ENCODE measurements at places on chromosomes 5 and 9. TPM values are rescaled to one million over a fixed set of nuclear protein-coding genes. Genes with fewer than 3 reads are reported as not detected.

The C5orf52 gene
- not detected for total RNA-seq

The NSMF gene
- 131 TPM for total RNA-seq

DNA sequence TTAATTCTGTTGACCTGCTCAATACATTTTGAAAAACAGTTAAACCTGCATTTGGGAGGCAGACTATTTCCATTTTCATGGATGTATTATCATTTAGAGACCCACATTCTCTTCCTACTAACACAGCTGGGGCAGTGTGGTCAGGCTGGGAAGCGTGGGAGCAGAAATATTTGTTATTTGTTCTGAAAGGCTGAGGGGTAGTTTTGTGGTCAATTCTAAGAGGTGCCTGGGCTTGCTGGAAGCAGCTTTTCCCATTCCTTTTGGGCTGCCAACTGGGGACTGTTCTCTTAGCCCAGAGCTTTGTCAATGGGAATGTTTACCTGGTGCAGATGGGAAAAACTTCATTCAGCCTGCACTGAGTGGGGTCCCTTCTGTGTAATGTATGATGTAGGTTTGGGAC is 171.4 kb upstream of the DAP start:
- H3K4me1 ChIP-seq, result peaks cover 42% of the 10 kb centered on the region
- peaks cover 7% of the 10 kb centered on the region for H3K36me3 ChIP-seq
- peak overlapping the region; percentile 6 for H3K4me3 ChIP-seq
- DNase-seq, result no peak
- no peaks in the 10 kb centered on the region for H3K27me3 ChIP-seq

DNA sequence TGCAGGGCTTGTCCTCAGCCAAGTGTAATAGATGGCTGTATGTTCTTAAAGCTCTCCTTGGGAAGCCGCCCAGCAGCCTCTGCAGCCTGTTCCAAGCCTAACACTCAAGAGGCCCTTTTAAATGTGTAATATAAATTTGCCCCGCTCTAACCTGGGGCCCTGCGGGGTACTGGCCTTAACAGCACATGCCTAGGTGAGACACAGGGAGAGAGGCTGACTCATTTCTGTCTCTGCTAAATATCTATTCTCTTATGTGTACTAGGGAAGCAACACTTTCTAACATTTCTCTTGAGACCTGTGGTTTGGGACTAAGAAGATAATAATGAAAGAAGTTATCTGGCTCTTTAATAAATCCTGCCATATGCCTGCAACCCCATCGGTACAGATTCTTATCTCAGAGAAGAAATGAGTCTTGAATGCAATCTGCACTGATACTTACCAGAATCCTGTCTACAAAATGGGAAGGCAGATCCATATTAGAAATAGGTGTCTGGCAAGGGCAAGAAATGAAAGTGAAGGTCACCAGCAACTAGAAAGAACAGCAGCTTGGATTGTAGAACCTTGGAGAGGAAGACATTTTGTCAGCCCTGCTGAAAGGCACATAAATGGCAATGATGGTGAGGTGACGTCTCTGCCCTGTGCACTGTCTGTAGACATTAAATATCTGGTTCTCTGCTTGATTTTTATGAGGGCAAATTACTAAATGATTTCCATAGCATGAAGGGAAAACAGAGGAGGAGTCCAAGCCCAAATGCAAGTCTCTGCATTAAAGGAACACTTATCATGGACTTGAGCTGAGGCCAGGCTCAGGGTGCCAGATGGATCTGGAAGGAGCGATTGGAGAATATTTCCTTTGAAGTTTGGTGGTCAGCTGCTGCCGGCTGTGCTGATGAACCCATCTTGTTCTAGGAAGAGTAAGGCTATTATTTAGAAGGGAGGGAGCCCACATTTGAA is 14.5 kb upstream of the TGFBI start:
- H3K27me3 ChIP-seq, result no peaks in the 10 kb centered on the region
- DNase-seq, result no peak
- no peaks in the 10 kb centered on the region for H3K36me3 ChIP-seq
- H3K4me3 ChIP-seq, result no peak overlapping the region

DNA sequence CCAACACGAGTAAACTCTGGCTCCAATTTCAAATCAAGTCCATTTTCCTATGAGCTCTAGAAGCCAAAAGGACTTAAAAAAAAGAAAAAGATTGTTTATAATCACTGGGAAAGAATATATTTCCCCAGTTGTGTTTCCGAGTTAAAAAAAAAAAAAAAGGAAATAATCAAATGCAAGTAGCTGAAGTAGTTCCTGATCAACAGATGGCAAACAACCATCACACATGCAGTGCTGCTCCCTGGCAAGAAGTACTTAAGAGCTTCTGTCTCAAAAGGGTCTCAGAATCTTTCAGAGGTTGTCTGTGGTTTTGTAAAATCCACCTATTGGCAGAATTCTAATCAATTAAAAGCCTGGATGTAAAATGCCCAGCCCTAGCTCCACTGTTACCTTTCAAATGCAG is 387.9 kb downstream of the RAB3C start:
- H3K4me1 ChIP-seq, result peaks cover 17% of the 10 kb centered on the region
- no peaks in the 10 kb centered on the region for H3K36me3 ChIP-seq
- H3K27me3 ChIP-seq, result no peaks in the 10 kb centered on the region
- no peak for DNase-seq

DNA sequence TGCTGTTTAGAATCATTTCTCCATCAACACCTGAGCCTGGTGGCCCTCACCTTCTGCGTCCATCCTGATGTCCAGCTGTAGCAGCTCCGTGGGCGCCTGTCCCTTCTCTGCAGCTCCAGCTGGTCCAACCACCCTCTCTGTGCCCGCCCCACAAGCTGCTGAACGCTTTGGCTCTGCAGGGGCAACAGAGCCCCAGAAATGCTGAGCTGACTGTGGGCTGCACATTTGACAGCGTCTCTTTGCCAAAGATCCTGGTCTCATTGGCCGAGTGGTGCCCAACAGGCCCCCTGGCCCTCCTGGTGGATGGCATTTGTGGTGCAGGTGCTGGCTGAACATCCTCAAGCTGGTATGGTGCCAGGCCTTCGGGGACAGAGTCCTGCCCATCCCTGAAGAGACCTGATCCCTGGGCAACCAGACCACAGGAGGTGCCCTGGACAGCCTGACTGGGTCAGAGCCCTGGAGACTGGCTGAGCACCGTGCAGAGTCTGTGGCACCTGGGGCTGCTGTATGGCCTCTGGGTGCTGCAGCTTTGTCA is 25.3 kb upstream of the CEP72 start:
- H3K27ac ChIP-seq, result no peak overlapping the region
- peaks cover 10% of the 10 kb centered on the region for H3K36me3 ChIP-seq
- DNase-seq, result no peak

The TMEM232 gene
- 5.3 TPM for total RNA-seq

DNA sequence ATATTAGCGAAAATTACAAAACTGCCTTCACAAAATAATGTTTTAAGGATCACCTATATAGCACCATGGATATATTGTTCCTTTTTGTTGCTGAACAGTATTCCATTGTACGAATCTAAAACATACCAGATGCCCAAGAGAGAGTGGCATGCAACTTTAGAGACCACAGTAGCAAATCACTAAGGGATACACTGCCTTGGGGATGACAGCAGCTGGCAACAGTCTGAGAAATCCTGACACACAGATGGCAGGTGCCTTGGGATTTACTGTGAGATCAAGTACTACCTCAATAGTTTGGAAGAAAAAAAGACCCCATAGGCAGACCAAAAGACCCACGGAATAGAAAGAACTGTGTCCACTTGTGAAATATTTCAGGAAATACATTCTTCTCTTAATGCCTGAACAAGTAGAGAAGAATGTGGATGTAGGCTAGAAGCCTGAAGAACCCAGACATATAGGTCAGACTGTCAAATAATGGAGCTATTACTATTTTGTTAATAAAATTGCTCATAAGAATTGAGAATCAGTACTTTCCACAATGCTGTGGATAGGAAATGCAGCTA is 53.4 kb downstream of the PLPP1 start:
- peak overlapping the region; percentile 39 for H3K4me3 ChIP-seq
- H3K4me1 ChIP-seq, result peaks cover 33% of the 10 kb centered on the region
- peak overlapping the region; percentile 75 for H3K27ac ChIP-seq
- no peaks in the 10 kb centered on the region for H3K36me3 ChIP-seq
- H3K27me3 ChIP-seq, result peaks cover 5% of the 10 kb centered on the region

The IER5L gene
- 36.0 TPM for total RNA-seq

DNA sequence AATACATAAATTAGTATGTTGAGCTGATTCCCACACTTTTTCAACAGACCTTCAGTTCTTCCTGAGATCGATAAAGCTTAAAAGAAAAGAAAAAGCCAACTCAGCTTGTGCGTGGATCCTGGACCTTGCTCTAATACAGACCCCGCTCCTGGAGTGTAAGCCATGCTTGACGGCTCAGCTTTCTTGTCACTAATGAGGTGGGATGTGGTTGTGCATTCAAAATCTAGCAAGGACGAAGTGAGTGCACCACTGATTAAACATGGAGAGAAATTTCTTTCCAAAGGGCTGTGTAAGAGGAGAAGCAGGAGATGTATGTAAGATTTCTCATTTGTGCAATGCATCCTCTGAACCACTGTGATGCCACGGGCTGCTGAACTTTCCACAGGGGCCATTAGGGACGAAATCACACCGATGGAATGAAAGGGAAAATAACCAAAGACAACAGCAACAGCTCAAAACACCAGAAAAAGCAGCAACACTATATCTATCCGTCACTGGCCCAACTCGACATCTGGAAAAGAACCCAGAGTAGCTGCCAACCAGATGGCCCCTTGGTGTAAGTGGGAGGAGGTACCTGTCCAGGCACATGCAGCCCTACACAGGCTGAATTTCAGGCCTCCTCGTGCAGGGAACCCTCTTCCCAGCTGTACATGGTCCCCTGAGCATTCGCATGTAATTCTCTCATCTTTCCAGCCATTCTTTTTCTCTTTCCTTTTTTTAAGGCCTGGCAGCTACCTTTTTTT is 178.9 kb downstream of the SREK1 start:
- H3K4me3 ChIP-seq, result no peak overlapping the region
- no peak for DNase-seq
- H3K36me3 ChIP-seq, result no peaks in the 10 kb centered on the region
- no peak overlapping the region for H3K27ac ChIP-seq

The CAMK2A gene
- total RNA-seq, result 1.1 TPM

- H3K4me3 ChIP-seq, result no peak overlapping the region
- H3K4me1 ChIP-seq, result no peaks in the 10 kb centered on the region
- no peaks in the 10 kb centered on the region for H3K36me3 ChIP-seq
- no peak overlapping the region for H3K27ac ChIP-seq
- DNase-seq, result no peak
- peaks cover 5% of the 10 kb centered on the region for H3K27me3 ChIP-seq
These were observed 4.0 kb downstream of the CSF1R start for GRCh38 chr5:150082374-150082773.

- DNase-seq, result no peak
- H3K4me3 ChIP-seq, result no peak overlapping the region
- H3K4me1 ChIP-seq, result no peaks in the 10 kb centered on the region
- H3K36me3 ChIP-seq, result peaks cover 9% of the 10 kb centered on the region
- no peaks in the 10 kb centered on the region for H3K27me3 ChIP-seq
These were observed 439.1 kb upstream of the KIF2A start for GRCh38 chr5:61866930-61867329.

GRCh38 chr9:131119600-131119999 is 5.8 kb upstream of the NUP214 start:
- no peaks in the 10 kb centered on the region for H3K4me1 ChIP-seq
- H3K4me3 ChIP-seq, result no peak overlapping the region
- H3K27me3 ChIP-seq, result no peaks in the 10 kb centered on the region
- H3K27ac ChIP-seq, result no peak overlapping the region

The NME5 gene
- total RNA-seq, result 0.71 TPM

- H3K27me3 ChIP-seq, result no peaks in the 10 kb centered on the region
- no peaks in the 10 kb centered on the region for H3K36me3 ChIP-seq
- no peak for DNase-seq
- no peak overlapping the region for H3K27ac ChIP-seq
These were observed 57.2 kb downstream of the MAPKAP1 start for GRCh38 chr9:125649826-125650225.

GRCh38 chr9:83425240-83425639 is 113.0 kb downstream of the FRMD3 start:
- no peaks in the 10 kb centered on the region for H3K4me1 ChIP-seq
- H3K4me3 ChIP-seq, result no peak overlapping the region

The PPP3R2 gene
- not detected for total RNA-seq

The PTPRD gene
- 532 TPM for total RNA-seq

The TTC1 gene
- 41.0 TPM for total RNA-seq

DNA sequence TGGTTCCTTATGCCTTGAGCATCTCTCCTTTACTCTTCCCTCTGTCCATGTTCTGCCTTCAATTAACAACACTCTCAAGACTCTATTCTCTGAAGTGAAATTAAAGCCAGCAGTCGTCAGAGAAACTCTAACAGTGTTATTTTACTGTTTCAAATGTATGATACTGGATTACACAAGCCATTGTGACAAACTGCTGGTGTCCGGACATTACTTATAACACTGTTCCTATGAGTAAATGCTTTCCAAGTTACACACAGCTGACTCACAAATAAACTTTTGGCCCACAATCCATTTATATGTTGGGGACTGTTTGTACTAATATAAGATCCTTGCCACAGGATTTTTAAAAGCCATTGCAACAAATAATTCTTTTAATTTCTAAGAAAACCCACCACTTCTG is 63.2 kb upstream of the GHR start:
- H3K36me3 ChIP-seq, result no peaks in the 10 kb centered on the region
- H3K4me1 ChIP-seq, result no peaks in the 10 kb centered on the region
- no peak overlapping the region for H3K4me3 ChIP-seq
- H3K27ac ChIP-seq, result no peak overlapping the region

The ARID3C gene
- total RNA-seq, result not detected

The RANBP3L gene
- not detected for total RNA-seq

DNA sequence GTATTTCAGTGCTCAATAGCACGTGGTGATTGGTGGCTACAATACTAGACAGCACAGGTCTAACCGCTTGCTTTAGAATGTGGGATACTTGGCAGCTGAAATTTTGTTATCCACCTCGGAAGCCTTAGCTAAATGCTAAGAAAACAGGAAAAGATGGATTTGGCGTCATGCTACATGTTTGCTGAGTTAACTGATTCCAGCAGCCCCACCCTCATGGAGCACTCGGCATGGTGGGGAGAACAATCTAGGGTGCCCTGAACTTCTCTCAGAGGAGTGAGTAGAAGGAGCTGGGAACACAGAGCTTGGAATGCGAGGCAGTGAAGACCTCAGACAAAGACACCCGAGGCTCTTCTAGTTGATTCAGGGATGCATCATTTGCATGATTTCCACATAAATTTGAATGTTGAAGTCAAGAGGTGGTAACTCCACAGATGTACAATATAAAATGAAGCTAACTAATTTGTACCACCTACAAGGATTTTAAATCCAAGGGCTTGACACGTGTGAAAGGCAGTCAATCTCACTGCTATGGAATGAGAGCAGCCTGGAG is 145.1 kb upstream of the FSTL4 start:
- H3K27ac ChIP-seq, result no peak overlapping the region
- H3K27me3 ChIP-seq, result peaks cover 4% of the 10 kb centered on the region
- DNase-seq, result no peak
- H3K36me3 ChIP-seq, result no peaks in the 10 kb centered on the region
- peaks cover 12% of the 10 kb centered on the region for H3K4me1 ChIP-seq

- peaks cover 5% of the 10 kb centered on the region for H3K36me3 ChIP-seq
- H3K27me3 ChIP-seq, result no peaks in the 10 kb centered on the region
- no peaks in the 10 kb centered on the region for H3K4me1 ChIP-seq
- H3K4me3 ChIP-seq, result no peak overlapping the region
These were observed 25.4 kb downstream of the OGN start for GRCh38 chr9:92378865-92379560.

Data from glutamatergic neuron (in vitro differentiated cells).